ENCODE measurements at places on chromosomes 5 and 9.

DNA sequence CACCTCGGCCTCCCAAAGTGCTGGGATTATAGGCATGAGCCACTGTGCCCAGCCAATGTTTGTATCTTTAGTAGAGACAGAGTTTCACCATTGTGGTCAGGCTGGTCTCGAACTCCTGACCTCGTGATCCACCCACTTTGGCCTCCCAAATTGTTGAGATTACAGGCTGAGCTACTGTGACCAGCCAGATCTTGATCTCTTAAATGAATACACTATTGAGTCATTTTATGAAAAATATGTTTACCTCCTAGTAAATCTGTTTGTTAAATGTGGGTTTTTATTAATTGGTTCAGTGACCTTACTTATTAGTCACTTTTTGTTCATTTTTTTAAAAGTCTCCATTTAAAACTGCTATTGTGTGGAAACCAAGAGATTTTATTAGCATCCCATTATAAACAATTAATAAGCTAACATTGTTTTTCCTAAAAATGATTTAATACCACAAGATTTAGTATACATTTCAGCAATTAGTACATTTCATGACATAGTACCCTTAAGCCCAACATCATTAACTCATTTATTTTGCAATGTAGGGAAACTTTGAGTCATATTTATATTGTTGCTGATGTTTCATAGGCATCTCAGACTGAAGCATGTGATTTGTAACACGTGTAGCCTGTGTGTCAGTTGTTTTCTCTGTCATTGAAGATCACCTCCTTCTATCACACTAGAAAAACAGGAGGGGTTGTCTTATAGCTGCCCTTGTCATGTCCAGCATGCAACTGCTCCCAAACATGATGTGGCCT, 261.2 kb downstream of the TAF11L14 start:
- DNase-seq, result no peak

DNA sequence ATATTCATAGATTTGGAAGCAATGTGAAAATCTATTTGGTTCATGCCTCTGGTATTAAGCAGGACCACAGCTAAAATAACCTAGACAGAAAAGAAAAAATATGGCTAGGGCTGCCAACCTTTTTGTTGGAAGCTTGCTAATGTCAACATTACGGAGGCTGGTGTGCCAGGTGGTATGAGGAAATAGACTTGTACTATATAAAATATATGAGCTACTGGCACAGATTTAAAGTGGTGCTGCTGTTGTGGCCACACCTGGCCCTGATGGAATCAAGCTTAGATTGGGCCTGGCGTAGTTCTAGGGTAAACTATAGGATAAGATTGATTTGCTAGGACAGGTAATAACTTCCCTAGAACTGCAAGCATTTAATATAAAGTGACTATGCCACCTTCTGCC, 10.6 kb upstream of the PARP8 start:
- DNase-seq, result no peak

GRCh38 chr5:133618141-133618540, 5.8 kb upstream of the FSTL4 start:
- no peak for DNase-seq

GRCh38 chr9:24382566-24382965, 163.1 kb downstream of the IZUMO3 start:
- DNase-seq, result no peak

GRCh38 chr5:157913575-157913974, 54.6 kb upstream of the CLINT1 start:
- no peak for DNase-seq

- DNase-seq, result no peak
Observed at GRCh38 chr9:122656378-122656777, 1.0 kb downstream of the OR1B1 start.

GRCh38 chr9:121240472-121241135, 27.4 kb upstream of the GSN start:
- no peak for DNase-seq

GRCh38 chr5:132020568-132021339, 9.3 kb upstream of the ACSL6 start:
- no peak for DNase-seq

- no peak for DNase-seq
Observed at GRCh38 chr9:34675869-34676268, 13.4 kb upstream of the CCL27 start.

All from left forelimb (tissue), 1 donor.